ENCODE measurements at places on chromosomes 11 and 22. TPM values are rescaled to one million over a fixed set of nuclear protein-coding genes. Genes with fewer than 3 reads are reported as not detected.

The TYR gene
- total RNA-seq = not detected

The PPARA gene
- 25.5 TPM for total RNA-seq

The PRR33 gene
- total RNA-seq = not detected

The CBY1 gene
- 14.3 TPM for total RNA-seq

The LMNTD2 gene
- 0.33 TPM for total RNA-seq

The LMO1 gene
- total RNA-seq = not detected

The CD3D gene
- not detected for total RNA-seq

The CASP12 gene
- total RNA-seq = not detected

The RFPL1 gene
- total RNA-seq = not detected

The PHLDA2 gene
- 5.5 TPM for total RNA-seq

The SCGB1C1 gene
- not detected for total RNA-seq

The FGF4 gene
- total RNA-seq = not detected

The POU2F3 gene
- 0.29 TPM for total RNA-seq

The PGA5 gene
- total RNA-seq = 0.29 TPM

The KIRREL3 gene
- 5.1 TPM for total RNA-seq

The GGT5 gene
- total RNA-seq = 1.2 TPM

The FOLR2 gene
- not detected for total RNA-seq
